Neural progenitor cell (in vitro differentiated cells): ENCODE measurements at places on chromosomes 3 and 15. TPM values are rescaled to one million over a fixed set of nuclear protein-coding genes. Genes with fewer than 3 reads are reported as not detected.

DNA sequence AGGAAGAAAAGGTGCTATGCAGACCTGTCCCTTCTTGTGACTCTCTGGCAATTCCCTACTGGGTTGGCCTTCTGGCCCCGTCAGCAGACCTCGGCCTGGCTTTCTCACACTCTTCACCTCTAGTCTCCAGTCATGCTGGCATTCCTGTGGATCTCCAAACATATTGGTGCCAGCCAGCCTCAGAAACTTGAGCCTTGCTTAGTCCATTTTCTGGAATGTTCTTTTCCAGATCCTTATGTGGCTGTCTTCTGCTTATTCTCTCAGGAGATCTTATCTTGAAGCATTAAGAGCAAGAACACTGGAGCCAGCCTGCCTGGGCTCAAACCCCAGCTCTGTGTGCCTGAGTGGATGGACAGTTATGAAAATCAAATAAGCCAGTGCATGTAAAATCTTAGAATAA lies 88.2 kb upstream of the NTRK3 start:
- no peaks in the 10 kb centered on the region for H3K4me1 ChIP-seq
- no peak for DNase-seq
- no peak overlapping the region for H3K27ac ChIP-seq
- H3K4me3 ChIP-seq, result no peak overlapping the region

DNA sequence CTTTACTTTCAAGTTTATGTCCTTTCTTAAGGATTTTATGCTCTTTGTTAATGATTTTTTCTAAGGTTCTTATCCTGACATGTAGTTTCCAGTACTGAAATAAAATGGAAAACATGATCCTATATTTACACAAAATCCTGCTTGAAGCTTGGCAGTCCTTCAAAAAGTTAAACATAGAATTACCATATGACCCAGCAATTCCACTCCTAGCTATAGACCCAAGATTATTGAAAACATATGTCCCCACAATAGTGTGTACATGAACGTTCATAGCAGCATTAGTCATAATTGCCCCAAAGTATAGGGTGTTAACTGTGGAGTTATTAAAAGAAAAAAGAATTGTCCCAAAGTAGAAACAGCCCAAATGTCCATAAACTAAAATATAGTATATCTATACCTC lies 33.2 kb downstream of the ITGB5 start:
- no peak overlapping the region for H3K4me3 ChIP-seq
- H3K27me3 ChIP-seq, result no peaks in the 10 kb centered on the region
- DNase-seq, result no peak
- no peak overlapping the region for H3K27ac ChIP-seq
- no peaks in the 10 kb centered on the region for H3K36me3 ChIP-seq

The GATM gene
- 21.3 and 21.4 TPM in 2 replicates for total RNA-seq

The RTP3 gene
- not detected in 2 replicates for total RNA-seq

DNA sequence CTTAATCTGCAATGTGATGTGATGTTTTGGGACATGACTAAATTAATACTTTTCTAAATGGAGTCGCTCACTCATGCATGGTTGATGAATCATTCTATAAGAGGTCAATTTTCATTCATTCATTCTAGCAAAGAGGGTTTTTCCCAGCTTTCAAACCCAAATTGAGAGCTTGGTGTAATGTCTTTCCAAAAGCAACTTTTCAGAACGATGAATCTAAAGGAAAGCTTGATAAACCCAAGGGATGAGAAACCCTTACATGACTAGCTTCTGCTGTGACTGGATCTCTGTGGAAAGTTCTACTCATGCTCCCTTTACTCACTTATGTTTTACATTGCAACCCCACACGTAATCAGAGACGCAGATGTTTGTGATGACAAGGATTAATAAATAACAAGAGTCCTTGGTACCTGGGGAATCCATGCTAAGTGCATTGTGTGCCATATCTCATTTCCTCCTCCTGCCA lies 47.7 kb downstream of the PDZRN3 start:
- H3K27me3 ChIP-seq, result no peaks in the 10 kb centered on the region
- no peak overlapping the region for H3K4me3 ChIP-seq
- H3K27ac ChIP-seq, result no peak overlapping the region
- DNase-seq, result no peak
- no peaks in the 10 kb centered on the region for H3K36me3 ChIP-seq

DNA sequence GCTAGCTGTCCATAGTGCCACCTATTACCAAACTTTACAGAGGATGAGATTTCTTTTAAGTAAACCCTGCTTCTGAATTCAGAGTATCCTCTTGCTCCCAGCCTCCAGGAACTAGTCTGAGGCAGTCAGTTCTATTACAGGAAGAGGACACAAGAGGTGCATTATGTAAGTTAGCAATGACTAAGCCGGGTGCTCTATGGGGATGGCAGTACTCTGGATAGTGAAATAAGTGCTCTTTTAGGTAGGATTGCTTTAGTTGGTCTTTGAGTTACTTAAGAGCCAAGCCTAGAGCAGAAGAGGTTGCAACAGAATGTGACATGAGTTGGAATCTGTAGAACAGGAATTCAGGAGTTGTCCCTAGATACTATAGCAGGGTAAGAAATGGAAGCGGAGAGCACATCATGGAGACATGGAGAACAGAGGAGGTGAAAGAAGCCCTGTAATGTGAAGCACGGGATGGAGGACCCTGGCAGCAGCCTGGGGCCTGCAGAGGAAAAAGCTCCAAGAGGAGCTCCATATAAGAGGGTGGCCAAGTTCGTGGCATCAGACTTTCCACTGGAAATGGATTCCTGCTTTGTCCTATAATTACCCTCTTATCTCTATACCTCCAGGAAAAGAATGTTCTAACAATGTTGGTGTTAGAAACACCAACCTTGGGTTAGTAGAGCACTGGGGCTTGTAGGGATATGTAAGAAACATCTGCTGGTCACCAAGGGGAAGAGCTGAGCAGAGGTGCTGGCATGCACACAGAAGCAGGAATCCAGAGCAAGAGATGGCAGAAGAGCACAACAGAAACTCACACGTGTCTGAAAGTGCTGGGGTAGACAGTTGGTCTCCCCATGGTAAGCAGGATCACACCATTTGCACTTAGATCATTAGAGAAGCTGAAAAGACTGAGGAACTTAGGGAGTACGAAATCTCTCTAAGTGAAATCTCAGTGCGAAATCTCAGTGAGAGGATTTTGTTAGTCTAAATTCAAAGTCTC lies 851.1 kb downstream of the FHIT start:
- H3K4me3 ChIP-seq, result no peak overlapping the region
- peaks cover 20% of the 10 kb centered on the region for H3K4me1 ChIP-seq
- no peaks in the 10 kb centered on the region for H3K27me3 ChIP-seq
- no peak overlapping the region for H3K27ac ChIP-seq
- no peak for DNase-seq

The OXTR gene
- total RNA-seq, result 2.0 and 3.9 TPM in 2 replicates

DNA sequence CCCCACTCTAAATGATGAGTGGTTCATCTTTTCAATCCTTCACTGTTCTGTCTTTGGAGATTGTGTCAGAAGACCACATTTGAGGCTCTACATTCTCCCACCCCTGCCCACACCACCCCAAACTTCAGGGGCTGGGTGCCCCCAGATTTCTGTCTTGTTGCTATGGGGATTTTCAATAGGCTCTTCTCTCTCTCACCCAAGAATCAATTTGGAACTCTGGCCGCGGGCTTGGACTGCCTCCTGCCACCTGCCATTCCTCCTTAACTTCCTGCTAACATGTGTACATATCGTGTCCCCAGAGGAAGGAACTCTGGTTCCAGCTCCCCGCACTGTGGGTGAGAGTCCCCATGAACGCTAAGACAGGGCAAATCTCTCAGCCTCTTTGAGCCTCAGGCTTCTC lies 67.4 kb upstream of the LARS2 start:
- no peak overlapping the region for H3K4me3 ChIP-seq
- DNase-seq, result no peak
- H3K27me3 ChIP-seq, result no peaks in the 10 kb centered on the region
- peaks cover 16% of the 10 kb centered on the region for H3K4me1 ChIP-seq
- H3K27ac ChIP-seq, result no peak overlapping the region

- H3K27me3 ChIP-seq, result no peaks in the 10 kb centered on the region
- H3K4me1 ChIP-seq, result peaks cover 15% of the 10 kb centered on the region
- H3K27ac ChIP-seq, result no peak overlapping the region
- DNase-seq, result peak; percentile 15
Measured at GRCh38 chr15:93372865-93373223, 283.8 kb upstream of the RGMA start.

DNA sequence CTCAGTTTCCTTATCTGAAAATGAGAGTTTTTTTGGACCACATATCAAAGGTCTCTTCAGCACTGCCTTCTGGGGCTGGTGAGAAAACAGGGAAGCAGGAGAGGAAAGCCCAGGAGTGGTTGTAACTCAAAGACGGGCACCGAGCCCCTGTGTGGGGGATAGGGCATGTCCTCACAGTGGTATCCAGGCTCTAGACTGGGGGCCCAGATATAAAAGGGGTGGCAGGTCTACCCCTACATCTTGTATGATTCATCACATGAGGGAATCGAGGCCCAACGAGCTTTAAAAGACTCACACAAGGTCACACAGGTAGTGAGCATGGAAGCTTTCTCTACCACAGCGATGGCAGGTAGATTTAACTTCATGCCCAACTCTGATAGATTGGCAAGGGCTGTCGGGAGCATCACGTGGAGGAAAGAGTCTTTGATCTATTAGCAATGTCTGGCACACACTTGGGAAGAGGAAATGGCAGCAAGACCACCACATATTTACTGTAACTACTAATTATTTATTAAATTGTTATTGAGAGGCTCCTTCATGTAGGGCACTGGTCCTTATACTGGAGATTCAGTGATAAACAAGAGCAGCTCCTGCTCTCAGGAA lies 4.1 kb upstream of the EPHB3 start:
- H3K36me3 ChIP-seq, result no peaks in the 10 kb centered on the region
- H3K4me1 ChIP-seq, result peaks cover 27% of the 10 kb centered on the region
- DNase-seq, result no peak

DNA sequence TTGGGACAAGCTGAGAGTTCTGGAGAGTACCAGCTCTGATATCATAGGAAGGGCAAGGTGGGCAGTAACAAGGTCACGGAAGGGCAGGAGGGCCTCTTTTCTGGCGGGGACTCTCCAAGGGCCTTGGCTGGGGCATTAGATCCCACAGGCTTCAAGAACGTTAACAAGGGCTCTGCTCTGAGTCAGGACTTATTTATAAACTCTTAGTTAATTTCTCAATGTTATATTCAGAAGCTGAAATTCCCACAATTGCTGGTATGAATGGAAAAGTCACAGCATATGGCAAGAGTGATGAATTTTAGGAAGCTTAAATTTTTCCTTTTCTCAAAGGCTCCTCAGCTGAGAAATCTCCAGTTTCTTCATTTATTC lies 320.2 kb upstream of the TBC1D5 start:
- no peak overlapping the region for H3K27ac ChIP-seq
- DNase-seq, result no peak
- no peak overlapping the region for H3K4me3 ChIP-seq
- no peaks in the 10 kb centered on the region for H3K36me3 ChIP-seq
- no peaks in the 10 kb centered on the region for H3K27me3 ChIP-seq

The RASL12 gene
- 5.8 and 7.7 TPM in 2 replicates for total RNA-seq

GRCh38 chr3:61141227-61141626 lies 110.0 kb downstream of the FHIT start:
- H3K36me3 ChIP-seq, result no peaks in the 10 kb centered on the region
- no peaks in the 10 kb centered on the region for H3K27me3 ChIP-seq
- H3K4me1 ChIP-seq, result peaks cover 19% of the 10 kb centered on the region
- DNase-seq, result peak; percentile 47

- no peaks in the 10 kb centered on the region for H3K36me3 ChIP-seq
- H3K27ac ChIP-seq, result no peak overlapping the region
- H3K27me3 ChIP-seq, result no peaks in the 10 kb centered on the region
- no peak for DNase-seq
Measured at GRCh38 chr3:120145542-120146285, 51.5 kb upstream of the GSK3B start.

DNA sequence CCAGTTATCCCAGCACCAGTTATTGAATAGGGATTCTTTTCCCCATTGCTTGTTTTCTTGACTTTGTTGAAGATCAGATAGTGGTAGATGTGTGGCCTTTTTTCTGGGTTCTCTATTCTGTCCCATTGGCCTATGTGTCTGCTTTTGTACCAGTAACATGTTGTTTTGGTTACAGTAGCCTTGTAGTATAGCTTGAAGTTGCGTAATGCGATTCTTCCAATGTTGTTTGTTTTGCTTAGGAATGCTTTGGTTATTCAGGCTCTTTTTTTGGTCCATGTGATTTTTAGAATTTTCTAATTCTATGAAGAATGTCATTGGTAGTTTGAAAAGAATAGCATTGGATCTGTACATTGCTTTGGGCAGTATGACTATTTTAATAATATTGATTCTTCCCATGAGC lies 94.3 kb upstream of the CHMP2B start:
- H3K27me3 ChIP-seq, result no peaks in the 10 kb centered on the region
- no peak for DNase-seq
- no peak overlapping the region for H3K4me3 ChIP-seq
- H3K36me3 ChIP-seq, result no peaks in the 10 kb centered on the region
- H3K27ac ChIP-seq, result no peak overlapping the region
- H3K4me1 ChIP-seq, result no peaks in the 10 kb centered on the region

The RPS17 gene
- total RNA-seq, result 3,589 and 4,695 TPM in 2 replicates

DNA sequence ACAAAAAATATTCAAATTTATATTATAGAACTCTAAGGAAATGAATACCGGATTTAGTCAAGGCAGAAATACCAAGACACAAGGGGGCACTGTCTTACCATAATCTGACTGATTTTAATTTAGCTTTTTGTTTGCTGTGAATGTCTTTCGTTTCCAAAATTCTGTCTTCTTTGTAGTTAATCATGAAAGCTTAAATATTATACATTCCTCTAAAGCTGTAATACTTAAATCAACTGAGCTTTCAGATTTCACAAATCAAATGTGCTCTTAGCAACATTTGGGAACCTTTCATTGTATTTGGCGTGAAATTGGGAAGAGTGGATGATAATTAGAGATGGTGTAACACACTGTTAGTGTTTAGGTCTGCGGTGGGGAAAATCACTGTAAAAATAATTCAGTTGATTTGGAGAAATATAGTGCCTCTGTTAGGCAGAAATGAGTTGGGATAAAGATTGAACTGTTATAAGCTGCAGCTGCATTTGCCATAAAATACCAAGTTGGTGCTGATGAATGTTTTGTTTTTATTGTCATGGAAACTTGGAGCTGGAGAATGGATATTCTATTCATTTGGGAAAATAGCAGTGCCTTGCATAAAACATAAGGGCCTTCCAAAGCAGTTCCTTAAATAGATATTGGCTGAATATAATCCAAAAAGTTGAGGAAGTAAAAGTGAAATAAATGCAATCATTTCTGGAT lies 228.2 kb downstream of the TCF12 start:
- H3K27me3 ChIP-seq, result no peaks in the 10 kb centered on the region
- peaks cover 35% of the 10 kb centered on the region for H3K4me1 ChIP-seq
- H3K36me3 ChIP-seq, result no peaks in the 10 kb centered on the region
- no peak overlapping the region for H3K27ac ChIP-seq

DNA sequence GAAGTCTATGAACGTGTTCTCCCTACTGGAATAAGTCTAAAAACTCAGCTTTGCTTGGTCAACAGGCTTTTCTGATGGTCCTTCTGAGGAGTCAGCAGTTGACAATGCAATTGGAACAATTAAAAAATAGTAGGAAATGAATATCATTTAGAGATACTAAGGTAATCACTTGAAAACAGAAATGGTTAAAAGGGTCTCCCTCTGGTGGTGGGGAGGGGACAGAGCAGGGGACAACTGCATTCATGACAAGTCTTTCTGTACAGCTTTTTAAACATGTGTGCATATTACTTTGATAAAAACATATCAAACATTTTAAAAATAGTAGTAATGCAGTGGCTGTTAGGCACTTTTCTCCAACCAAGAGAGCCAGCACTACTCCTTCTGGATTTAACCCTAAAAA lies 119.9 kb upstream of the FHIT start:
- DNase-seq, result peak; percentile 34
- H3K36me3 ChIP-seq, result no peaks in the 10 kb centered on the region
- no peaks in the 10 kb centered on the region for H3K27me3 ChIP-seq

GRCh38 chr3:138913766-138914165 lies 33.2 kb downstream of the FOXL2 start:
- H3K36me3 ChIP-seq, result no peaks in the 10 kb centered on the region
- H3K4me3 ChIP-seq, result no peak overlapping the region
- H3K27ac ChIP-seq, result no peak overlapping the region
- no peak for DNase-seq
- H3K27me3 ChIP-seq, result peaks cover 15% of the 10 kb centered on the region

The SMAD6 gene
- total RNA-seq, result 3.4 and 9.4 TPM in 2 replicates

The POLR2H gene
- total RNA-seq, result 128 and 173 TPM in 2 replicates
